NCI-H1417 (cell line): ENCODE measurements at places on chromosomes 5 and 9.

DNA sequence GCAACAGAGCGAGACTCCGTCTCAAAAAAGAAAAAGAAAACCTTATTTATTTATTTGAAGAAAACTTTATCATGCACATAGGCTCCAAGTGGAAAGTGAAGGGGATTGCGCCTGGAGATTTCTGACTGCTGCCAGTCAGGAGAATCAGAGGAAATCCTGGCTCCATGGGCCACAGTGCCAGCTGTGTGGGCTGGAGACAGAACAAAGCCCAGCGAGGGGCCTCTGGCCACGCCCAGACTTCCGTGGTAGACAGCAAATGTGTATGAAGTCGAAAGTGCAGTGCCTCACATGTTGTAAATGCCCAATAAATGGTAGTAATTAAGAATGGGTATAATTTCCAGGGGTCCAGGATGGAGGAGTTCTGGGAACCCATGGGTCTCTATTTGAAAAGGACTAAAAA is 75.8 kb upstream of the WWC1 start:
- no peak for DNase-seq

DNA sequence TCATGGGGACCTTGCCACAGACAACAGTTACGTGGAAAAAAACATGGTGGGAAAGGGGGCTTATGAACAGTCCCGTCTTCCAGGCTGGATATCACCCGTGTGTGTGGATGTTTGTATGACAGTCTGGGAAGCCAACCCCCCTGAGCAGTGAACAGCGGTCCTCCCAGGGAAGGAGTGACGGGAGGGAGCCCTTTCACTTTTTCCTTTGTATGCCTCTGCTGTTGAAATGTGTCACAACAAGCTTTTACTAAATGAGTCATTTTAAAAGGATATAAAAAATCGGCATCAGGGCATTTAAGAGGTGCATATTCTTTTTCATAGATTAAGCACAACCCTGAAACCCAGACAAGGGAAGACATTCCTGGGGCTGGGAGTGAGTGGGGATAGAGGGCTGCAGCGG is 5.1 kb downstream of the MYMK start:
- DNase-seq: no peak

- DNase-seq: peak; percentile 52
Measured at GRCh38 chr5:61280761-61281427, 51.2 kb upstream of the ZSWIM6 start.

DNA sequence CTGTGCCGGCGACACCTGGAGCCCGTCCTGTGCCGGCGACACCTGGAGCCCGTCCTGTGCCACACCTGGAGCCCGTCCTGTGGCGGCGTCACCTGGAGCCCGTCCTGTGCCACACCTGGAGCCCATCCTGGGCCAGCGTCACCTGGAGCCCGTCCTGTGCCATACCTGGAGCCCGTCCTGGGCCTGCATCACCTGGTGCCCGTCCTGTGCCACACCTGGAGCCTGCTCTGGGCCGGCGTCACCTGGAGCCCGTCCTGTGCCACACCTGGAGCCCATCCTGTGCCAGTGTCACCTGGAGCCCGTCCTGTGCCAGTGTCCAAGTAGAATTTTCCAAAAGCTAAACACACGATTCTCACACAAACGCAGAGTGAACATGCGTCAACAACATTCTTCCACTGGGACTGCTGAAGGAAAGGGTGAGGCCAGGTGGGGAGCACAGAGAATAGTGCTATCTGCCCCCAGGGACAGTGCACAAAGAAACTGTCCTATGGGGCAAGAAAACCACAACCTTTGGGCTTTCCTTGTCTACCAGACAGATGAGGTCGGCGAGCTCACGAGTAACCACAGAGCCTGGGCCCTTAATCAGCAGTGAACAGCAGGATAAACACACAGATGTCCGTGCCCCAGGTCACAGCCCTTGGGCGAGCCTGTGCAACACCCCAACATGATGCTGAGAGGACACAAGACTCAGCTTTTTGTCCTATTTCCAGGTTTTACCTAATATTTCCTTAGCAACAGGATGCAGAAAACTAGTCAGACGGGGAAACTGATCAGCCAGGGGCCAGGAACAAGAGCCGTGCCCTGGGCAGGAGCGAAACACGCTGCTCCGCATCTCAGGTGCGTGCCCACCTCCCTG is 7.9 kb downstream of the QSOX2 start:
- DNase-seq: no peak

- DNase-seq: no peak
Measured at GRCh38 chr5:176803943-176804498, 6.3 kb upstream of the UNC5A start.

DNA sequence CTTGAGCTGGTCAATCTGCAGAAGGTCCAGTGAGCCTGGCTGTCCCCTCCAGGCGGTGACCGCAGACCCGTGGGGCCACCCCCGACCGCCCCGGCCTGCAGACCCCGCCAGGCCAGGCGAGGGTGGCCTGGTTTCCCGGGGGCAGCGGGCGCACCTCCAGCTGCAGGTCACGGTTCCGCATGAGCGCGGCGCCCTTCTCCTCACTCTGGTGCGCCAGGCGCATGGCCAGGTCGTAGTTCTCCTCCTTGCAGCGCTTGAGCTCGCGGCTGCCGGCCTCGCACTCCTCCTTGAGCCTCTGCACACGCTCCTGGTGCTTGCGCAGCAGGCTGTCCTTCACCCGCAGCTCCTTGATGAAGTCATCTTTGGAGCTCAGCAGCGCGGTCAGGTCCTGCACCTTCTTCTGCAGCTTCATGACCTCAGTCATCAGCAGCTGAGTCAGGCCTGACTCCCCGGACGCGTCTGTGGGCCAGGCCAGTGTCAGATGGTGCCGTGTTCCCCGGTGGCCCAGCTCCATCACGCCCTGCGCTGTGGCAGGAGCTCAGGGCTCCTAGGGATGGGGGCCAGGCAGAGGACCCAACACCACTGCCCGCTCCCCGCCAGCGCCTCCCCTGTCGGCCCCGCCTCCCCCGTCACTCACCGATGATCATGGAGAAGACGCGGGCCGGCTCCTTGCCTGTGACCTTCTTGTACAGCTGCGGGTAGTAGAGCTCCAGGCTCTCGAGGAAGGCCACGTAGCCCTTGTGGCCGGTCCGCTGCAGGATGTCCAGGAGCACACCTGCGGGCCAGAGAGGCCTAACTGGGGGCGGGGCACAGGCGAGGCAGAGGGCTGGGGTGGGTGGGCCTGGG is 2.6 kb downstream of the CARD9 start:
- DNase-seq: no peak

DNA sequence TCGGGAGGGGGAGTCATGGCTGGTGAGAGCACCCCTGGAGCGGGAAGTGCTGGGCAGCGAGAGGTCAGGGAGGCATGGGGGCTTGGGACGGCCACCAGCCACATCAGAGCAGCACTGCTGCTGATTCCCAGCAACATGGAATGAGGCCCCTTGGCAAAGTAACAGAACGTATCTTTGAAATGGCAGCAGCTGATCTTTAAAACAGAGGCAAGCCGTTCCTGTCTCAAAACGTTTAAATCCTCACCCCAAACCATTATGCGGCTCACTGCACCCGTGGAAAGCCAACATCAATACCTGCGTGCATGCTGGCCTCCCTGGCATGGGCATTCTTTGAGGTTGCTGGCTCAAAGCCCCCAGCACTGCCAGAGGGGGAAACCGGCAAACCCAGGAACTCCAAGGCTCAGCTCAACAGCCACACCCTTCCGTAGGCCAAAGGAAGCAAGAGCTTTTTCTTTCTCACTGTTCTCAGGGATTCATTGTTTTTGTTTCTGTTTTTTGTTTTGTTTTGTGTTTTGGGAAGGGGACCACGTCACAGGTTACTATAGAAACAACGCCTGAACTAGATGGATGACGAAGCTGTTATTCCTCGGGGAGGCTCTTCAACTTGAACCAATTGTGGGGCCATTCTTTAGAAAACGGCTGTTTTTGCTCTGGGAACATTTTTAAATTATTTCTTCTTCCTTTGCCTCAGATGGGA is 28.1 kb upstream of the OBP2B start:
- DNase-seq: no peak

DNA sequence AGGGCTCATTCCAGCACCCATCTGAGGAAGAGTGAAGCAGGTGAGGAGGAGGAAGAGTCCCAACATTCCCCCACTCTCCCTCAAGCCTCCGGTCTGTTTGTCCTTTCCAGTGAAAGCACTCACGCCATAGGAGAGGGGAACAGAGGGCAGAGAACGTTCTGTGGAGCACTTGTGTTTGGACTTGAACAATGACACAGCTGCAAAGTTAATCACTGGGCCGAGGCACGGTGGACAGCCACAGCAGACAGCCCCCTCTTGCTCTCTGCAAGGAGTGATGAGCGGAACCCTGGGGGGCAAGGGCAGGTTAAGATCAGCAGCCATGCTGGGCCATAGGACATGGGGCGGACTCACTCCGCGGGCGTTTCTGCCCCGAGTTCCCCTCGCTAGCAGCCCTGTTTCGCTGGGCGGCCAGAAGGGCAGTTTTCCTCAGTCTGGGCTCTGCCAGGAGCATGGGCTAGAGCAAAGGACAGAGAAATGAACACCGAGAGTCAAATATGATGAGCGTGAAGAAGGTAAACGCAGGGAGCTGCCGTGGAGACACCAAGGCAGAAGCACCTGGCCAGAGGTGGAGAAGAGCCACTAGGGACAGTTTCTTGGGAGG is 185.7 kb downstream of the GAPVD1 start:
- DNase-seq: no peak

- DNase-seq: peak; percentile 58
Measured at GRCh38 chr9:80061940-80062339, 490.2 kb downstream of the TLE4 start.

GRCh38 chr5:61362796-61363368 is 30.8 kb downstream of the ZSWIM6 start:
- no peak for DNase-seq

DNA sequence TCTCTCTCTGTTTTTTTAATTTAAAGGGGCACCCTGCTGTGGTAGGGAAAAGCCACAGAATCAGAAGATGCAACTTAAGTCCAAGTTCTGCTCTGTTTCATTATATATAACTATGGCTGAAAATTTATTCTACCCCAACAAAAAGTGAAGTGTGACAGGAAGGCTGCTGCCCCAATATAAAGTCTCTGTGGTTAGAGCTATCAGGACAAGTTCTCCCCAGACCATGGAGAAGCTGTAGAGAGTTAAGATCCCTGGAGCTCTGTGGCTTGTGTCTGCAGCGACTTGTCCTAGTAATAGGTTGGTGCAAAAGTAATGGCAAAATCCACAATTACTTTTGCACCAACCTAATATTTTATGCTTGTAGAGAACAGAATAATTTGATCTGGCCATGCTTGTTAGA is 250.9 kb downstream of the PSAT1 start:
- DNase-seq: no peak

GRCh38 chr5:17405976-17406375 is 92.1 kb upstream of the TAF11L2 start:
- DNase-seq: no peak

- DNase-seq: no peak
Measured at GRCh38 chr9:34370970-34371880, 5.5 kb downstream of the MYORG start.

GRCh38 chr5:169688106-169688505 is 51.0 kb downstream of the DOCK2 start:
- no peak for DNase-seq

GRCh38 chr5:1380011-1380817 is 35.3 kb upstream of the CLPTM1L start:
- peak; percentile 55 for DNase-seq

DNA sequence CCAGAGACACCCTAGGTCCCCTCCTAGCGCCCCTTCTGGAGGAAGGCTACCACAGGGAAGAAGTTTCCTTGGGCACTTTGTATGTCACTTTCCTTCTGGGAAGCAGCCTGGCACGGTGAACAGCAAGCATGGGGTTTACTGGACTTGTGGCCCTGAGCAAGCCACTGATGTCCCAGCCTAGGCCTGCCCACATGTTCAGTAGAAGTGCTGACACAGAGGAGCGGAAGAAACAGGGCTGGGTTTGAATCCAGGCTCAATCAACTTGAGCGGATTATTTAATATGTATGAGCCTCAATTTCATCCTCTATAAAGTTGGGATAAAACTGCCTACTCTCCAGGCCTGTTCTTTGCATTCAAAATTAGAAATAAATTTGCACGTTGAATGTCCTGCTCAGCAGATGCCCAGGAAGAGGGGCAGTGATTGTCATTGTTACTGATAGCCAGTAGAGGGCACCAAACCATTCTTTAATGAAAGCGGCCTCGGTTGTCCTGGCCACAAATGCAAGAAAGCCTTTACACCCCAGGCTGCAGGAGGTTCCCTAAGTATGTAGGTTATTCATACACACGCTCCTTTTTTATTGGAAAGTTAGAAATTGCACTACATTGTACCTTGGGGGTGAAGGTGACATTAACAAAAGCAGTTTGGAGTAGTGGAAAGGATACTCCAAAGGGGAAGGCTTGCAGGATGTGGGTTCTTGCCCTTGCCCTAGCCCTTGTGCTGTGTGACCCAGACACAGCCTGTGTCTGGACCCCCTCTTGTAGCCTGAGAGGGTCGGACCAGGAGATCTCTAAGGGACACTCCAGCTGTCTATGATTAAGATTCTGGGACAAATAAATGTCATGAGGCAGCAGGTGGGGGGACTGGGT is 13.4 kb upstream of the XPA start:
- peak; percentile 86 for DNase-seq

GRCh38 chr9:133003071-133003461 is 24.6 kb downstream of the GFI1B start:
- no peak for DNase-seq

GRCh38 chr9:129319076-129319937 is 141.2 kb upstream of the IER5L start:
- DNase-seq: no peak

DNA sequence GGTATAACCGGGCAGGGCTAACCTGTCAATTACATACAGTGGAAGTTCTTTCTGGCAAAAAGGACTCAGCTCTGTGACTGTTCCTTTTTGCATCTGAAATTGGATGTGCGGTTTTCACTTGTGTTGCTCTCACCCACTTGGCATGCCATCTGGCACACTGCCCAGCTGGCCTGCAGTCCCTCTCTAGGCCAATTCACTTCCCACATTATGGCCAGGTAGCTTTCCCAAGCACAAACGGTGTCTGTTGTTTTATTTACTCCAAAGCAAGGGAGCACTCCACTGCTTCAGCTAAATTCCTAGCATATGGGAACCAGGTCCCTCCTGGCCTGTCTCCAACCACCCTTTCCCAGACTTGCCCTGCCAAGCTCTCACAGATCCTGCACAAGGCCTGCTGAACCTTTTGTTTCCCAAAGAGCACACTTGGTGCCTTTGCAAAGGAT is 132.5 kb downstream of the SEMA6A start:
- DNase-seq: peak; percentile 91

- DNase-seq: no peak
Measured at GRCh38 chr5:6632324-6632887, 438 bp downstream of the NSUN2 start.

DNA sequence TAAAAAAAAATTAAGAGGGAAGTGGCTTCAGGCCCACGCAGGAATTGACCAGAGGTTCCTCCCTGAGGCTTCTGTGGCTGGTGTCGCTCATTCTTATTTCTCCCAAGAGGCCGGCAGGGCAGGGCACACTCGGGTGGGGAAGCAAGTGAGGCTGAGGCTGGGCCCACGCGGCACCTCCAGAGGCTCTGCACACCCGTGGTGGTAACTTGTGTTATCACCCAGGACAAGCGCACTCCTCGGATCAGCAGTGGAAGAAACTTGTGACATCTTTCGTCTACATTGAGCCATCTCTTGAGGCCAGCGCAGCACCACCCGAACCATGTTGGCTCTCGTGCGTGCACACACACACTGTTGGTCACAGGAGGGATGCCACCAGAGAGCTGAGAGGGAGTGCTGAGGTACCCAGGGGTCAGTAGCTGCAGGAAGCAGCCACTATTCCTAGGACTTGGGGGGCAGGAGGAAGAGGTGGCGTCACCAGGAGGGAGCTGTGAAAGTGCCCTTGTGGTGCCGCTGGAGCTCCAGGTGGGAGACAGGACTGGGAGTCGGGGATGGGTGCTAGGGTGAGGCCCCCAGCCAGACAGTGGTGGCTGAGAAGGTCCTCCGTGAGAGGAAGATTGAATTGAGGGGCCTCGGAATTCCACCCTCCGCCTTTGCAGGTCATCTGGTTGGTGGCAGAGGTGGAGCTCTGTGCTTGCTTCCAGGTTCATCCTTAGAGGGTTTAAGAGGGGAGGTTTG is 6.4 kb downstream of the NDUFS6 start:
- no peak for DNase-seq
